ENCODE measurements at places on chromosomes 1 and 21.

GRCh38 chr1:43796111-43796581 lies 88.8 kb downstream of the ST3GAL3 start:
- DNase-seq, result no peak

DNA sequence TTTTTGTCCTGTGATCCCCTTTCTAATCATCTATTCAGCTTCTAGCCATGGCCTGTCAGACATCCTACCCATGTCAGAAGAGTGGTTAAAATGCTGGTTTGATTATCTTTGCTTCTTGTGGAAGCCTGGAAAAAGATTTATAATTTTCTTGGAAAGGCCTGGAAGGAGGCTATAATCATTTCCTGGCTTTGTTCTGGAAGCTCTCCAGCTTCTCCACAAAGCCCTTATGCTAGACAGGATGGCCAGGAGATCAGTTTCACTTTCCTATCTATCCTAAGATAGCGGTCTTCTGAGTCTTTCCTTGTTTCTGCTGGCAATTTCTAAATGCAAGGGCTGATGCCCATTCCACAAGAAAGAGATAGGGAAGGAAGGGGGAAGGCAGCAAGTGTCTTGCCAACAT lies 90.9 kb upstream of the SLC44A3 start:
- no peak for DNase-seq

GRCh38 chr1:107105914-107106313 lies 34.9 kb upstream of the NTNG1 start:
- no peak for DNase-seq

- DNase-seq, result no peak
Observed at GRCh38 chr21:45326169-45326851, 38.6 kb upstream of the POFUT2 start.

DNA sequence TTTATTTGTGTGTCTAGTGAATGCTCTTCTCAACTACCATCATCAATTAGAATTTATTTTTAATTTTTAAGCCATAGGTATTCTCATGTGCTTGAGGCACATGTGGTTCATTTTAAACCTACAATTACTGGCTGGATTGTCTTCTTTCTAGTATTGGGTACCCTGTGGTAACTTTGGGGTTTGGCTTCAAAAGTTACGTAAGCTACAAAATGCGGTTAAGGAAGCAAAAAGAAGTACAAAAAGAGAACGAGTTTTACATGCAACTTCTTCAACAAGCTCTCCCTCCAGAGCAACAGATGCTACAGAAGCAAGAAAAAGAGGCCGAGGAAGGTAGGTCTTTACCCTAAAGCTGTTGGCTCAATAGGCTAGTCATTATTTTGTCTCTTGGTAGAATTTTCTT lies 25.8 kb downstream of the MACO1 start:
- no peak for DNase-seq

DNA sequence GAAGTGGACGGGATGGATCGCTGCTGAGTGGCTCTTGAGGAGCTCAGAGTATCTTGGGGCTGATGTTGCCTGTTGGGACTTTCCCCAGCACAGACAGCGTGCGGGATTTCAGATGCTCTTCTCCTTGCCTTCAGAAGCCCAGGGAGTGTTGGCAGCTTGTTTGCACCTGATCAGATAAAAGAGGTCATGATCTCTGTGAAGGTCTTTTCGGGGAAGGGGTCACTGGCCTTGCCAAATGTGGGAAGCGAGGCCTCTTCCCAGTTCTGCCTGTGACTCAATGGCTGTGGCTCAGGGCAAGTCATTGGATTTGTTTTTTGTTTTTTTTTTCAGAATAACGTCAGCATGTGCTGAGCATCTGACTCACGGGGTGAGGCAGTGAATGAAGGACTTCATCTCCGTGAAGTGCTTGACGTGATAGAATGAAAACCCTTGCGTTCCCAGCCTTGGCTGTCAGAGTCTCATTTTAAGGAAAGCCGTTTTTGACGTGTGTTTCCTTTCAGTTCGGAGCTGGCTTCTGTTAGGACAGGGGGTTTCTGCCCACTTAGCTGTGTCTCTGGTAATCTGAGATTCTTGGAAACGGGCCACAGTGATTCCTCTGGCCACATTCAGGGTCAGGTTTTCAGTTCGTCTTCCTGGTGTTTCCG lies 46.7 kb downstream of the GALNT2 start:
- DNase-seq, result no peak

GRCh38 chr1:93980320-93981273 lies 71.4 kb upstream of the GCLM start:
- DNase-seq, result no peak

GRCh38 chr1:213418268-213419071 lies 367.4 kb downstream of the RPS6KC1 start:
- DNase-seq, result no peak
